Activated CD8-positive, alpha-beta memory T cell treated with anti-CD3 and anti-CD28 coated beads, Interleukin-2, amount 50 U/mL, for 48 hours (primary cell): ENCODE measurements at places on chromosomes 2 and 18.
A peak's percentile ranks its signal among the peaks of the same experiment; 100 is the strongest.

GRCh38 chr18:3451183-3451988 is 1.4 kb downstream of the TGIF1 start:
- DNase-seq: peak; percentile 92

DNA sequence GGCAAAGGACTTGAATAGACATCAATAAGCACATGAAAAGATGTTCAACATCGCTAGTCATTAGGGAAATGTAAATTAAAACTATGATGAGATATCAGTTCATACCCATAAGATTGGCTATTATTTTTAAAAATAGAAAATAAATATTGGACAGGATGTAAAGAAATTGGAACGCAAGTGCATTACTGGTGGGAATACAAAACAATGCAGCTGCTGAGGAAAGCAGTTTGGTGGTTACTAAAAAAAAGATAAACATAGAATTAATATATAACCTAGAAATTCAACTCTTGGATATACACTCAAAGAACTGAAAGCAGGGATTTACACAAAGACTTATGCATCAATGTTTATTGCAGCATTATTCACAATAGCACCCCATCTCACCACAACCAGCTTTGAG is 174.5 kb upstream of the NDUFV2 start:
- no peak for DNase-seq

GRCh38 chr2:23703583-23704385 is 223.1 kb downstream of the ATAD2B start:
- DNase-seq: peak; percentile 38

DNA sequence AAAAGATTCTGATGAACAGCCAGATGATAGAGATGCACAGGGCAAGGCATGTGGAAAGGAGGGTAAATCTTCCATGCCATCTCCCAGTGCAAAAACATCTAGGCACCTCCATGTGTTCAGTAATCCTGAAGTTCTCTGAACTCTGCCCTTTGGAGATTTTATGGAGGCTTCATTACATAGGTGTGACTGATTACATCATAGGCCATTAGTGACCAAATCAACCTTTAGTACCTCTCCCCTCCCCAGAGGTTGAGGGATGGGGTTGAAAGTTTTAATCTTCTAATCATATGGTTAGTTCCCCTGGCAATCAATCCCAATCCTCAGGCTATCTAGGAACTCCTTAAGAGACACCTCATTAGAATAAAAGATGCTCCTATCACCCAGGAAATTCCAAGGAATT is 2190.2 kb upstream of the PIK3C3 start:
- DNase-seq: no peak

- no peak for DNase-seq
Observed at GRCh38 chr2:6010163-6010562, 318.0 kb downstream of the SOX11 start.

DNA sequence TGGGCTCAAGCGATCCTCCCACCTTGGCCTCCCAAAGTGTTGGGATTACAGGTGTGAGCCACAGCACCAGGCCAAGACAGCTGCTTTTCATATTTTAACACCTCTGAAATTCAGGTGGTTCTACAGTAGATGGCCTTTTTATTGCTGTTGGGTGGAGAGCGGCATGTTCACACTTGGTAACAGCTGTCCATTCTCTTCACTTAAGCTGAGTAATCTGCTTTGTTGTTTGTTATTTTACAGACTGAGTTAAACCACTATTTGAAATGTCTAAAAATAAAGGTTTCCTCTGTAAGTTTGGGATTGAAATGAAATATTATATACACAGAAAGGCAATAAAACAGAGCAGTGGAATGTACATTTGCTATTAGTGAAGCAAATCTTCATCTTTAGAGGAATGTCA is 44.9 kb upstream of the TLK1 start:
- no peak for DNase-seq
